ENCODE measurements at places on chromosomes 4 and X.

- no peak for DNase-seq
Measured at GRCh38 chrX:140526171-140526570, 21.3 kb upstream of the SOX3 start.

GRCh38 chr4:5460106-5460801 lies 248.1 kb downstream of the EVC2 start:
- DNase-seq, result no peak

GRCh38 chr4:121484633-121485032 lies 103.8 kb upstream of the QRFPR start:
- DNase-seq, result no peak

DNA sequence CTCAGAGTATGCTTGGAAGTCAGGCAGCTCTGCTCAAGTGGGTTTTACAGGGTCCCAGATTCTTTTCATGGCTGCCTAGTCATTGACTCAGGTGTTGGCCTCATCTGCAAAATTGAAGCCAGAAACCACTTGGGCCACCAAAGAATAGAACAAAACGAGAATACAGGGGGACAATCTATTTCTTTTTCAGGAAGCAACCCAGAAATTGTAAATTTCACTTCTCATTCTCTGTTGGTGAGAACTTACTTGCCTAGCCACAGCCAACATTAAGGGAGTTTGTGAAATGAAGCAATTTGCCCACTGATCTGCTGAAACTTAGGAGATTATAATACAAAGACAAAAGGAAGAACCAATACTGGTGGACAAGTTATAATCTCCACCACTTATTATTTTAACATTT lies 8.6 kb upstream of the TKTL2 start:
- DNase-seq, result no peak

DNA sequence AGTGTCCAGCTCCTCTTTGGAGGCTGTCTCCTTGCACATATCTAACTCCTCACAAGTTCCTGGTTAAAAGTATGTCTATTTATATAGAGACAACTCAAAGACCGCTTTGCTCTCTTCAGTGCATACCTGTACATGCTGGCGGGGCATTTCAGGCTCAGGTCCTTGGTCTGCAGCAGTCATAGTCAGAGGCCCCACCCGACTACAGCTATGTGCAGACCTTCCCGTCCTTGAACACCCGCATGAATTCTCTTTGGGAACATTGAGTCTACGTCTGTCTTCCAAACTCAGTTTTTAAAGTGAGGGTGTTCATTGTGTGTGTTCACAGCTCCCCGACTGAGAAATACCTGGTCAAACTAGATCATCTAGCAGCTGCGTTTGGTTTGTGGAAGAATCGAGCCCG lies 4.2 kb downstream of the BCOR start:
- no peak for DNase-seq

- no peak for DNase-seq
Measured at GRCh38 chr4:113976741-113977525, 2.5 kb downstream of the ARSJ start.

GRCh38 chr4:149933883-149934282 lies 118.2 kb upstream of the IQCM start:
- no peak for DNase-seq

GRCh38 chr4:24775032-24775605 lies 20.3 kb upstream of the SOD3 start:
- DNase-seq, result no peak

GRCh38 chrX:74911494-74911893 lies 13.8 kb downstream of the NEXMIF start:
- DNase-seq, result no peak

DNA sequence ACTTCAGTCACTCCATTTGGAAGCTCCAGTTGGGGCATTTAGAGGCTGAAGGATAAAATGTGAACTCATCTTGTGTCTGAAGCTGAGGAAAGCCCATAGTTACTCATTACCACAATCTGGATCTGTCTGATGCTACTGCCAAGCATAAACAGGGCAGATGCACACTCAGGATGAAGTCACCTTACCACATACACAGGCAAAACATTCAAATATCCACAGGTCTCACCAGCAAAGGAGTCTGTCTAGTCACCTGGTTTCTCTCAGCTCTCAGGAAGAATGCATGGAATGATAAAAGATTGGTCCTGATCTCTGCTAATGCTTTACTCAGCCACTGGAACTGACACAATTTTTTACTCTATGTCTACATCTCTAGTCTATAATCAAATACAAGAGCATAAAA lies 13.0 kb upstream of the ODAPH start:
- DNase-seq, result no peak

DNA sequence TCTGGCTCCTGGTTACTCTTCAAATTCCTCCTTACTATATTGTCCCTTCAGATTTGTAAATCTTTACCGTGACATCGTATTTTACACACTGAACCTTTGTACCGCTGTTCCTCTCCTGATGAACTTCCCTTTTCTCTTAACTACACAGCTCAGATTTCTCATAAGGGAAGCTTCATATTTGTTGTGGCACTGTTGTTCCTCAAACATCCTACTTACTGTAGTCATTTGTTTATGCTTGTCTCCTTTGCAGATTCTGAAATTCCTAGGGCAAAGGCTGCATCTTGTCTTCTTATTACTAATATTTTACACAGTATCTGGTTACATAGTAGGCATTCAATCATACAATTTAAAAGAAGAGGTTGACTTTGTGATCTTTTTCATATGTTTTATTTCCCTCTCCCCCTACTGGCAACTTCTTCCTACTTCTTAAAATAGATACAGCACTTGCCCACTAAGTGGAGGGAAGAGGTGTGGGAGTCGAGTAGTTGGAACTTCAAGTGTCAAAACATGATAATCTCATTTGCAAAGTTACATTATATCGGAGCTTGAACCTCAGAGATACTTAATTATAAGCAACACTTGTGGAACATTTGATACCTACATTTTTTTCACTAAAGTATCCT lies 50.0 kb downstream of the TET2 start:
- no peak for DNase-seq

GRCh38 chrX:13756381-13756780 lies 21.8 kb downstream of the OFD1 start:
- no peak for DNase-seq

DNA sequence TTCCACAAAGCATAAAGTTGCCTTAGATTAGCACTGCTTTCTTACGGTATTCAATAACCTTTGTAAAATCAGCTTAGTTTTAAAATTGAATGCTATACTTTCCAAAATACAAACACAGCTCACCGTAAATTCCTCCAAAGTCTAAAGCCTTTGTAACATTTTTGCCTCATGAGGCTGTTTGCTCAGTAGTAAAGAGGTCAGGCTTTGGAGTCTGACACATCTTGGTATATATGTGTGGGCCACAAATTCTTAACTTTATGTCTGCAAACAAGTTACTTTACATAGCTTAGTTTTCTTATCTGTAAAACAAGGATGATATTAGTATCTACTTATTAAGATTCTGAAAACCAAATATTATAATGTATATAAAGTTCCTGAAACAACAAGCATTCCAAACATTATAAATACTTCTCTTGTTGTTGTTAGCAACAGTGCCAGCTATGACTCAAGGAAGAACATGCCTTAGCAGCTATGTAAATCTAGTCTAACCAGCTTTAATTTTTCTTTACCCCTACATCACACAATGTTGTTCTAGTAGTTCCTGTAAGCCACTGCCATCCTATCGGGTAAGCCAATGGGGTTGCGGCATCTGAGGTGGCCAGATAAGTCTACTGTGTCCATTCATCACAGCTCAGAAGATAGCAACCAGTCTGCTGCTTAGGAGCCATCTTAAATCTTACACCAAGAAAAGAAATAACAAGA lies 709.0 kb downstream of the KLHL13 start:
- no peak for DNase-seq

DNA sequence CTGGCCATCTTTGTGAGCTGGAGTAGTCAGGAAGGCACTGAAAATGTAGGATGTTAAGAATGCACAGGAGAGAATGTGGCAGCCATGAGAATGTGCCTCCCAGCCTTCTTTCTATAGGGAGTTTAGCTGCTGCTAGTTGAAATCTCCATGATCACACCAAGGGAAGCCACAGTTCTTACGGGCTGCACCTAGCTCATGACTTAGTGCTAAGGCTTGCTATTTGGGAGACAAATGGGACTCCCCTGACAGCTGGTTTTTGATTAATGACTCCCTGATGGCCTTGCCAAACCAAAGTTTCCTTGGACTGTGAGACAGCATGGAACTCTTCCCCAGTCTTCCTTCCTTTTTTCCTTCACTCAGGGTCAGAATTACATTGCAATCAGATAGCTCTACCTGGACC lies 9.2 kb downstream of the CTSO start:
- DNase-seq, result no peak

DNA sequence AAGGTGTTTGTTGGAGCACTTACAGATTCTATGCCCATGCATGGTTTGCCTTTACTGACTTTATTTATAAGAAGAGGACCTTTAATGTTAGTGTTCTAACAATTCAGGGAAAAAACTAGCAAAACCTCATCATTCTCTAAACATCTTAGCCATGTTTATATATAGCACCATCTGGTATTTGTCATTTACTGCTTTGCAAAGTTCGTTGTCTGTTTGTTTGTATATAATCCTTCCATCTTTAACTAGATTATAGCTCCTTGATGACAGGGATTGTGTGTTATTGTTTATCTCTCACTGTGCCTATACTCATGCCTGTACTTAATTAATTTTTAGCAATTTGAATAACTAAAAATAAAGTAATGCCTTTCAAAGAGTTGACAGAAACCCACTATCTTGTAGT lies 170.6 kb upstream of the PACRGL start:
- no peak for DNase-seq

DNA sequence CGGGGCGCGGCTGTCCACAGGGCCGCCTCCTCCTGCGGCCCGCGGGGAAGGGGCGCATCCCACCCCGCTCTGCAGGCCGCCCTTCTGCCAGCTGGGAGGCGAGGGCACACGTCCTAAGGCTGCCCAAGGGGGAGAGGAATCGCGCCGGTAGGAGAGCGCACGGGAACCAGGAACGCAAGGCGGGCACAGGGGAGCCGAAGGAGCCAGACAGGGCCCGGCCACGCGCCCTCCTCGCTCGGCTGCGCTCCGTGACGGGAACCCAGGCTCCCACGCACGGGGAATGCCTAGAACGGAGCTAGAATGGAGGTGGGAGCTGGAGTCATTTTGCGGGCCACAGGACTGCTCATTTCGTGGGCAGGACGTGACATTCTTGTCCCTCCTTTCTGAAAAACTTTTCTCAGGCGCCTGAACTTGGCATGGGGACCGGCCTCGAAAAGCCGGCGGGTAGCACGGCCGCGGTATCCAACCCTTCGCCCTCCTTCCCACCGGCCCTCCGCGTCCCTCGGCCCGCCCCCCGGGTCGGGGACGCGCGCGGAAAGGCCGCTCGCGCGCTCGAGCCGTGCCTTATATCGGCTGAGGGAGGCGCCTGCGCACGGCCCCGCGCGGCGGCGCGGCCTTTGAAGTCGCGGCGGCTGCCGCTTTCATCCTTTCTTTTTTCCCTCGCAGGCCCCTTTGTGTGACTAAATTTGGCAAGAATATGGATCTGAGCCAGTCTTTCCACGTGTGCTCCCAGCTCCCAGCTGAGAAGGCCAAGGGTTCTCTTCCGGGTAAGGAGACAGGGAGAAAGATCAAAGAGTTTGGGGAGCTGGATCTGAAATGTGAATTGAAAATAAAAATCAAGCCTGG lies 4.2 kb upstream of the LEF1 start:
- peak; percentile 93 for DNase-seq

DNA sequence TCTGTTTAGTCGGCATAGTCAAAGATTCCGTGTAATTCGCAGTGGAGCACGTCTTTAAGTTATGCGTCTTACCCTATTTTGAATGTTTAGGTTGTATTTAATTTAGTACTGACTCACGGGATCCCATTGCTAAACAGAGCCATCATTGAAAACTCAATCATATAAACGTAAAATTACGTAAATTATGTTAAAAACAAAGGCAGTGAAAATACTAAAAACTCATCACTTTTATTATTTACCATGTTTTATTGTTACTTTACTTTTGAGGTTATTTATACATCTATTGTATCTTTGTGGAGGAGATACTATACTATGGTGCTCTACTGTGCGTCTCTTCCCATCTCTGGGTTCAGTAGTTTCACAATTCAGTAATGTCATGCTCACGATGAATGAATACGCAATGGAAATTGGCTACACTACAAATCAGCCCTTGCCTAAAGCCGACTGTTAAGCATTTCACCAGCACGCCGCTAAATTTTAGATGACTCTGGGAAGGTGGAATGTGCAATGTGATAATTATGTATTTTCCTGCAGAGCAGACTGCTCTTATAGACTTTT lies 944 bp downstream of the FUNDC2 start:
- no peak for DNase-seq

DNA sequence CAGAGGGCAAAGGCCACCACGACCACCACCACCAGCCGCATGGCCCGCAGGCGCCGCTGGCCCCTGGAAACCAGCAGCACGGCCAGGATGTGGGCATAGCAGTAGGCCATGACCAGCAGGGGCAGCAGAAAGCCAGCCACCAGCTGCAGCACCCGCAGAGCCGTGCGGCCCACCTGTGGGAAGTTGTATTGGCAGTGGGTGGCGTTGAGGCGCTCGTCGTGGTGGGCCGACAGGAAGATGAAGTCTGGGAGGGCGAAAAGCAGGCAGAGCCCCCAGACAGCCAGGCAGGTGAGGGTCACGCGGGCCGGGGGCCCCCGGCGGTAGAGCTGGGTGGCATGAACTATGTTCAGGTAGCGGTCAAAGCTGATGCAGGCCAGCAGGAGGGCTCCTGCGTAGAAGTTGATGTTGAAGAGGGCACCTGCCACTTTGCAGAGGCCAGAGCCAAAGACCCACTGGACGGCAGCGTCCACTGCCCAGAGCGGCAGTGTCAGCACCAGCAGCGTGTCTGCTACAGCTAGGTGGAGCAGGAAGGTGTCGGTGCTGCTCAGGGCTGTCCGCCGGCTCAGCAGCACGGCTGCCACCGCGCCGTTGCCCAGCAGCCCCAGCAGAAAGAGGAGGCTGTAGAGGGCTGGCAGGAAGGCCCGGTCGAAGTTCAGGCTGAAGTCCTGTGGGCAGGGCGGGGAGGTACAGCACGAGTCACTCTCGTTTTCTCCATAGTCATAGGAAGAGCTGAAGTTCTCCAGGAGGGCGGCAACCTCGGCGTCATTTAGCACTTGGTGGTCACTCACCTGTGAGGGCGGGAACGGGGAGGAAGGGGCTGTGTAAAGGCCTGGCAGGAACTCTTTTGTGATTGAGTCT lies 1.4 kb downstream of the CXCR3 start:
- no peak for DNase-seq

DNA sequence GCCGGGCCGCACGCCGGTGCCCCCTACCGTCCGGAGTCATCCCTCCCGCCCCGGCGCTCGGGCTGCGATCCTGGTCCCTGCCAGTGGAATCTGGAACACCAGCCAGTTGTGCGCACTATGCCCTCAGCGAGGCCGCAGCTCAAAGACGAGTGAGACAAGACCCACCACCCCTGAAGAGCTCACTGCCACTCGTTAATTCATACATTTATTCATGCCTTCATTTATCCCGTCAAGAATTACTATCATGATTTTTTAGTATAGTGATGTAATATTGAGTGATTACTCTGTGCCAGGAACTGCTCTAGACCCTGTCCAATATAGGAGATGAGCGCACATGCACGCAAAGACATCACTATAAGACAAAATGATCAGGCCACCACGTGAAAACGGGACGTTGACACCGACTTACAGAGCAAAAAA lies 247 bp upstream of the PPA2 start:
- DNase-seq, result no peak
